NCI-H1417 (cell line): ENCODE measurements at places on chromosomes 6 and 20.

GRCh38 chr6:35294308-35294945 is 3.2 kb upstream of the DEF6 start:
- DNase-seq, result peak; percentile 20

GRCh38 chr6:156396791-156397418 is 380.3 kb upstream of the ARID1B start:
- no peak for DNase-seq

DNA sequence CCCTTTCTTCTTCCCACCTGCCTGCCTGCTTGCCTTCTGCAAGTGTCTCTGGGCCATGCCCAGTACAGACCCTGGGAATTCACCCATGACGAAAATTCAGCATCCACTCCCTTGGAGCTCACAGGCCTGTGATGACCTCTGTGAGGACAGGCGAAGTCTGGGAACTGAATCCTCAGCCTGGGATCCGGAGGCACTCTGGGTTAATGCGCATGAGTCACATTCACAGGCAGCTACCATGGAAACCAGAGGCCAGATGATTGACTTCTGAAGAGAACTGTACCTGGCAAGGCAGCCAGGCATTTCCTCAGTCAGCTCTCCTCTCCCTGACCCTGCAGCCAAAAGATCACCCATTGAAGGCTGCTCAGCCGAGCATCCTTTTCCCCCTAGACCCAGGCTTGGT is 41.0 kb downstream of the SLC9A8 start:
- peak; percentile 19 for DNase-seq

GRCh38 chr6:157646012-157646411 is 177.0 kb upstream of the SNX9 start:
- no peak for DNase-seq

GRCh38 chr6:131898718-131899117 is 52.5 kb downstream of the CCN2 start:
- no peak for DNase-seq

GRCh38 chr6:3776881-3777507 is 25.5 kb upstream of the PXDC1 start:
- DNase-seq, result no peak

DNA sequence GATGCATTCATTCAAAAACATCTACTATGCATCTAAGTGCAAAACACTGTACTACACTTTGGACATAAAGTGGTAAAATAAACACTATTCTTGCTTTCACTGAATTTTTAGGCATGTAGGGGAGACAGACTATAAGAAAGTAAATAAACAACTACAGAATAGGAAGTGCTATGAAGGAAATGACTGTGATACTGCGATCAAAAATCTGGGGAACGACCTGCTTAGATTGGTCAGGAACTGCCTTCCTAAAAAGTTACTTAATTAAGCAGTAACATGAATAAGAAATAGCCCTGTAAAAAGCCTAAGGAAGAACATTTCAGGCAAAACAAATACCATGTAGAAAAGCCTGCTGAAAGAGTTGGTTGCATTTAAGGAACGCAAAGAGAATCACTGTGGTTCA is 50.6 kb downstream of the HACE1 start:
- no peak for DNase-seq

GRCh38 chr6:1063671-1064355 is 248.1 kb upstream of the FOXQ1 start:
- DNase-seq, result no peak

- peak; percentile 85 for DNase-seq
Measured at GRCh38 chr6:74731204-74731603, 474.6 kb downstream of the COL12A1 start.

- no peak for DNase-seq
Measured at GRCh38 chr6:124482071-124482491, 480.2 kb upstream of the RNF217 start.

GRCh38 chr6:109242925-109243324 is 139.3 kb downstream of the CD164 start:
- no peak for DNase-seq

- DNase-seq, result no peak
Measured at GRCh38 chr6:125220712-125221111, 67.1 kb downstream of the TPD52L1 start.

DNA sequence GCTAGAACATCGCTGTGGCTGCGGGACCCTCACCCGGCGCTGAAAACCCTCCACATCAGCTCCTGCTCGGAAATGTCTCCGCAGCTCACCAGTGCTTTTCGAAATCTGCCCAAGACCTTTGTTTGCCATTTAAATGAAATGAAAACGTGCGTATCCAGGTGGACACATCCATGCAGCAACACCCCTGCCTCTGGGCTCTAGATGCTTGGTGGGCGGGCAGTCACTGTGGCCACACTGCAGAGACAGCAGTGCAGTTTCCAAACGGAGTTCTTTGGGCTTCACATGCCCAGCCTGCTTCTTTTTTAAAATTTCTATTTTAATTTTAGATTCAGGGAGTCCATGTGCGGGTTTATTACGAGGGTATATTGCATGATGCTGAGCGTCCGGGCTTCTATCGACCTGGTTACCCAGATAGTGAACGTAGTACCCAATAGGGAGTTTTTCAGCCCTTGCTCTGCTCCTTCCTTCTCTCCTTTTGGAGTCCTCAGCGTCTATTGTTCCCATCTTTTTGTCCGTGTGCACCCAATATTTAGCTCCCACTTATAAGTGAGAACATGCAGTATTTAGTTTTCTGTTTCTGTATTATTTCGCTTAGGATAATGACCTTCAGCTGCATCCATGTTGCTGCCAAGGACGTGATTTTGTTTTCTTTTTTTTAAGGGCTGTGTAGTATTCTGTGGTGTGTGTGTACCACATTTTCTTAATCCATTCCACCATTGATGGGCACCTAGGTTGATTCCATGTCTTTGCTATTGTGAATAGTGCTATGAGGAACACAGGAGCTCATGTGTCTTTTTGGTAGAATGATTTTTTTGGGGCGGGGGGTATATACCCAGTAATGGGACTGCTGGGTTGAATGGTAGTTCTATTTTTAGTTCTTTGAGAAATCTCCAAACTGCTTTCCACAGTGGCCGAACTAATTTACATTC is 4.8 kb upstream of the TUBB2B start:
- DNase-seq, result peak; percentile 89

DNA sequence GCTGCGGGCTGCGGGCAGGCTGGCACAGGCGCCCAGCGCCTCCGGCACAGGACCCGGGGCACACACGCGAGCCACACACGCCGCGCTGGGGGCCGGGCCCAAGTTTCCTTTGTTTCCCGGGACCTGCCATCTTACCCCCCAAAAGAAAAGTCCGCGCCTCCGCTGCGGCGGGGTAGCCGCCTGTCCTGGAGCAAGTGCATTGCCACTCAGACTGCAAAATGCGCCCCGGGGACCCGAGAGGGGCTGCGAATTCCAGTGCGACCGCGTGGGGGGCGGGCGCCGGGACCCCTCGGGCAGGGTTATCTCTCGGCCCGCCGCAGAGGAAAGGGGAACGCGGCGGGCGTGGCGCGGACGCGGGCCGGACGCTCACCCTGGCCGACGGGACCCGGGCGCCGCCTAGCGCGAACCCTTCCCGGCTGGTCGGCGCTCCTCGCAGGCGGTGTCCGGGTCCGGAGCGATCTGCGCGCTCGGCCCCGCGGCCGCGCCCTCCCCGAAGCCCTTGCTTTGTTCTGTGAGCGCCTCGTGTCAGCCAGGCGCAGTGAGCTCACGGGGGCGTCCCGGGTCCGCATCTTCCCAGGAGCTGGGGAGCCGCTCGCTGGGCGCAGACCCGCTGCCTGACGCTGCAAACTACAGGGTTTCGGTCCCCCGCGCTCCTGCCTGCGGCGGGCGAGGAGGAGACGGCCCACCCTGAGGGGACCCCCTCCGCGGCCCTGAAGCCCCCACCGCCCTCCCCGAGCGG is 639 bp upstream of the CD24 start:
- peak; percentile 73 for DNase-seq

GRCh38 chr6:36248980-36249379 is 20.9 kb upstream of the PNPLA1 start:
- DNase-seq, result no peak

- peak; percentile 91 for DNase-seq
Measured at GRCh38 chr6:31620586-31621319, at the start of gene PRRC2A. Gene PRRC2A, plus strand, starts transcription at chr6:31620715. Its CDS starts 2,075 bp downstream, at chr6:31622790.

- peak; percentile 82 for DNase-seq
Measured at GRCh38 chr6:157672726-157673412, 150.2 kb upstream of the SNX9 start.
